Skeletal muscle cell (primary cell): ENCODE measurements at places on chromosomes 5 and 9.

DNA sequence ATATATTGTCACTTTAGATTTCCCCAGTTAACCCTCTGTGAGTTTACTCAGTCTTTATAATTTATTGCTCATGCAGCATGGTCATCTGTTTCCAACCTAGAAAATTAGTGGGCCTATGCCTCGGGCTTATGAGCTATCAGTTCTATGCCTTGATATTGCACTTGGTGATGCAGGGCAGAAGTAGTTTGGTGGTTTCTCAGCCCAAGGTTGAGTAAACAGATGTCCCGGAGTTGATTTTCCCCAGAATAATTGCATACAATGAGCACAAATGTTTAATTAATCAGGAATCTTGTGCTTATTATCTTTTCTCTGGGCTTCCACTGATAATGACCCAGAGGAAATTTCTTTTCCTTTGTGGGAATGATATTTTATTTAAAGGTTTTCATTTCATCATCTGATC is 474.0 kb downstream of the CCDC171 start:
- DNase-seq: no peak

- DNase-seq: no peak
These were observed 140.1 kb downstream of the COX7C start for GRCh38 chr5:86757824-86758223.

GRCh38 chr9:92360083-92360482 is 34.3 kb downstream of the CENPP start:
- no peak for DNase-seq

GRCh38 chr5:169350016-169350415 is 49.1 kb upstream of the SLIT3 start:
- DNase-seq: peak; percentile 36

DNA sequence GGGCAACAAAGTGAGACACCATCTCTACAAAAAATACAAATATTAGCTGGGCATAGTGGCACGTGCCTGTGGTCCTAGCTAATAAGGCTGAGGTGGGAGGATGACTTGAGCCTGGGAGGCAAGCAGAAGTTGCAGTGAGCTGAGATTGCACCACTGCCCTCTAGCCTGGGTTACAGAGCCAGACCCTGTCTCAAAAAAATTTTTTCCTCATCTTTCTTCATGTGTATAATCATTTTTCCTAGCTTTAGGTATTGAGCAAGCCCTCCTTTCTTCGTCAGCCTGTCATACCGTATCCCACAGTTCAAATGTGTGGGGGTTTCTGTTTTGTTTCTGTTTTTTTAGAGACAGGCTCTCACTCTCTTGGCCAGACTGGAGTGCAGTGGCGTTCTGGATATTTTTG is 41.3 kb downstream of the EHMT1 start:
- no peak for DNase-seq

GRCh38 chr9:116112236-116112635 is 41.4 kb upstream of the PAPPA start:
- DNase-seq: no peak

GRCh38 chr9:94081435-94081834 is 2.8 kb upstream of the PTPDC1 start:
- DNase-seq: no peak
